ENCODE measurements at places on chromosomes 13 and 19.
A peak's percentile ranks its signal among the peaks of the same experiment; 100 is the strongest.

- DNase-seq: no peak
These were observed 19.6 kb upstream of the SACS start for GRCh38 chr13:23453132-23453531.

- no peak for DNase-seq
These were observed 16.1 kb downstream of the ZNF816 start for GRCh38 chr19:52946322-52947310.

- no peak for DNase-seq
These were observed 7.5 kb downstream of the FBN3 start for GRCh38 chr19:8141726-8142512.

- no peak for DNase-seq
These were observed 18.8 kb downstream of the FLT1 start for GRCh38 chr13:28475916-28476725.

- no peak for DNase-seq
These were observed 926.8 kb upstream of the MIR17HG start for GRCh38 chr13:90420683-90421082.

- DNase-seq: no peak
These were observed 1464.5 kb upstream of the SLC10A2 start for GRCh38 chr13:104530741-104531140.

DNA sequence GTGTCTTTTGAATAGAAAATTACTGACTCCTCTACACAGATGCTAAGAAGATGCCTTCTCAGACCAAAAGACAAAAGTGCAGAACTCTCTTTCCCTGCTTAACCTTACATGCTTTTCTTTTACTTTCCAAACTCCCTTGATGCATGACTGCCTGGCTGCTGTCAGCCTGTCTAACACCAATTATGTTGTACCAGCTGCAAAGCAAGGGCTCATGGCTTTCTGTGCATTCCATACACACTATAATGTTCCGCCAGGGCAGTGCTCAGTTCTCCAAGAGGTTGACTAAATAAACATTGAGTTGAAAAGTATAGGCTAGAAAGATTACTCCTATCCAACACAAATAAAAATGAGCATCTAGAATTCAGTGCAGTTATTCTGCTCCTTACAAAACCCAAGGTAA lies 330.4 kb upstream of the NBEA start:
- no peak for DNase-seq

GRCh38 chr13:79451500-79451962 lies 29.4 kb upstream of the NDFIP2 start:
- DNase-seq: peak; percentile 82

GRCh38 chr13:99055281-99055680 lies 77.4 kb upstream of the DOCK9 start:
- DNase-seq: no peak

GRCh38 chr13:70747262-70747661 lies 639.0 kb upstream of the KLHL1 start:
- DNase-seq: no peak

GRCh38 chr13:40401911-40402776 lies 264.3 kb downstream of the FOXO1 start:
- DNase-seq: no peak

DNA sequence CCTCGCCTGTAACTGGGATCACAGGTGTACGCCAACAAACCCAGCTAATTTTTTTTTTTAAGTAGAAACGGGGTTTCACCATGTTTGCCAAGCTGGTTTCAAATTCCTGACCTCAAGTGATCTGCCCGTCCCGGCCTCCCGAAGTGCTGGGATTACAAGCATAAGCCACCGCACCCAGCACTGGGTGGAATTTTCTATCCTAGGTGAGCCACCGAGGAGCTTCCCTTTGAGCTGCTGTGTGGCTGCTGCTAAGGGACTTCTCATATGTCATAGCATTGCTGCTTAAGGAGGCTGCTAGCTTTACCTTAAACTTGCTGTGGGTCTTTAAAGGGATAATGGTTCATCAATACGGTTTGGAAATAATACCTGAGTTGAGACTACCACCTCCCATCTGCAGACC lies 2.9 kb upstream of the AMER2 start:
- DNase-seq: no peak

- no peak for DNase-seq
These were observed 202.2 kb upstream of the STARD13 start for GRCh38 chr13:33487575-33488243.

DNA sequence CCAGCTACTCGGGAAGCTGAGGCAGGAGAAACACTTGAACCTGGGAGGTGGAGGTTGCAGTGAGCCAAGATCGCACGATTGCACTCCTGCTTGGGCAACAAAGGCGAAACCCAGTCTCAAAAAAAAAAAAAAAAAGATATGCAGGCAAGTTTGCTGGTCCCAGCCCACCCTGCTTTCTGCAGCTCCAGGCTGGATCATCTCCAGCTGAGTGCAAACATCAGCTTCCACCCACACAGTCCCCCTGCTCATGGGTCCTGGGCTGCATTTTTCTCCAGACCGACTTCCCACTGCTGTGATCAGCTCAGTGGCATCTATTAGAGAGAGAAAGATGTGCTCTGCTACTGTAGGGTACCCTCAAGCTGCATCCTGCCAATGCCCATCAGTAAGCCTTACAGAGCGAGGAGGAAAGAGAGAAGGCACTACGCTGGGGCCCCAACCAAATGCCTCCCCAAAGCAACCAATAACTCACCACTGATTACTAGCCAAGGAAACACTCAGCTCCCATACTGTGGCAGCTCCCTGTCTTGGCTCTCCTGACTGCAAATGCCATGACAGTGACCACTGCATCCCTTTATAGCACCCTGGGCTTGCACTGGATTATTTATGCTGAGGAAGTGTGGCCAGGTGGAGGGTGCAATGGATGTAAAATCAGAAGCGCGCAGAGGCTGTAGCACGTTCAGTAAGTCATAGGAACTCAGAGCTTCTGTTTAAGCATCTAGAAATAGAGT lies 170.9 kb upstream of the ZNF507 start:
- no peak for DNase-seq

GRCh38 chr19:9295411-9295849 lies 14.2 kb downstream of the ZNF699 start:
- no peak for DNase-seq

- no peak for DNase-seq
These were observed 32.6 kb upstream of the TCF3 start for GRCh38 chr19:1685046-1685445.

GRCh38 chr19:44607049-44607448 lies 6.3 kb upstream of the IGSF23 start:
- no peak for DNase-seq

DNA sequence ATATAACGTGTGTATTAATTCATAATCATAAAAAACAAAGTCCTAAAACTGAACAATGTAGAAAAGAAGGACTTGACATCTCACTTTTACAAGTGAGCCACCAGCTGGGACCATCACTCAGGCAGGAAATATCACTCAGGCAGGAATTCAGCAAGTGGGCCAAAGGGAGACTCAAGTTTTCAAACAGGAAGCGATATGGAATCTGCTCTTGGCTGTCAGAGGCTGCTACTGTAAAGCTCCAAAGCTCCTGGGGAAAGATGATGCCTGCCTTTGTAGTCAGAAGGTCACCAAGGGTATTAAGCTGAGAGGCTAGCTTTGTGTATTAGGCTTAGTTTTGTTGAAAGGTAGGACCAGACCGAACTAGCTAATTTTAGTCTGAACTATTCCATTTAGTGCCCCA lies 5.5 kb upstream of the AKAP11 start:
- DNase-seq: no peak
